ENCODE measurements at places on chromosomes 6 and 20. TPM values are rescaled to one million over a fixed set of nuclear protein-coding genes. Genes with fewer than 3 reads are reported as not detected.

GRCh38 chr6:31791324-31792089 lies 4.0 kb downstream of the VARS1 start:
- DNase-seq = no peak

DNA sequence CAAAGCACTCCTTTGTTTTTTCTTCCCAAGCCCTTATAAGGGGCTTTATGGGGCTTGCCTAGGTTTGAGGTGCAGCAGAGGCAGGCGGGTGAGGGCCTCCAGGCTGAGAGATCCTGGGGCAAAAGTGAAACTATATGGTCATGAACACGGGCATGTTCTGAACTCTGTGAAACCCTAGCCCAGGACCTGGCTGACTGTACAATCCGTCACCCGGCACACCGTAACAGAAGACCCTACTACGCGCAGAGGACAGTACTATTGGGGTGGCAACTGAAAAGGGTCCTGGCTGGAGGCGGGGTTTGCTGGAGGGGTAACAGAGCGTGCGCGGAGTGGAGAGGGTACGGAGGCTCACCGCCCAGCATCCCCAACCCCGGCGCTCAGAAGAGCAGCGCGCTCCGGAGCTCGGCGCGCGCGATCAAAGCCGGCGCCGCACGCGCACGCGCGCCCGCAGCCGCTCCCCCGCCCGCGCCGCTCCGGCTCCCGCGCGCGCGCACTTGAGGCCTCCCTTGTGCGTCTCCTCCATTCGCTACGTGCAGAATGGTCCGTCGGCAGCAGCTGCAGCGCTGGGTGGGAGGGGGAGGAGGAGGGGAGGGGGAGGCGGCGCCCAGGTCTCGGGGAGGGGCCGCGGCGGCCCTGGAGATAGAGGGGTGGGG lies 54.2 kb downstream of the MRPL14 start:
- DNase-seq = no peak

DNA sequence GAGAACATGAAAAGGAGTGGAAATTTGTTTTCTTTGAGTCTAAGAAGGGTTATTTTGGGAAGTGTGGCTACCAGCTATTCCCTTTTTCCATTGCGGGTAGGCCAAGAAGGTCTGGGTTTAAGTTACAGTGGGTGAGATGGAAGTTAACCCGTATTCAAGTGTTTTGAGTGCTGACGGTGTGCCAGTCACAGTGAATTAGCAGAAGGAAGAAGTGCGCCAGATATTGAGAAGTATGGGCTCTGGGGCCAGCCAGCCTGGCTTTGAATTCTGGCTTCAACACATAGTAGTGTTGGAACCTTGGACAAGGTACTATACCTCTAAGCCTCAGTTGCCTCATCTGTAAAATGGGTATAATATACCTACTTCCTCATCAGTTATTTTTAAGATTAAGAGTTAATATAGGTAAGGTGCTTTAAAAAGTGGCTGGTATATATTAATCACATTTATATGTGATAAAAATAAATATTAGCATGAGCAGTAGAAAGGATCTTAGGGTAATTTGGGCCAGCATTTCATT lies 16.3 kb downstream of the ZNF76 start:
- DNase-seq = no peak

DNA sequence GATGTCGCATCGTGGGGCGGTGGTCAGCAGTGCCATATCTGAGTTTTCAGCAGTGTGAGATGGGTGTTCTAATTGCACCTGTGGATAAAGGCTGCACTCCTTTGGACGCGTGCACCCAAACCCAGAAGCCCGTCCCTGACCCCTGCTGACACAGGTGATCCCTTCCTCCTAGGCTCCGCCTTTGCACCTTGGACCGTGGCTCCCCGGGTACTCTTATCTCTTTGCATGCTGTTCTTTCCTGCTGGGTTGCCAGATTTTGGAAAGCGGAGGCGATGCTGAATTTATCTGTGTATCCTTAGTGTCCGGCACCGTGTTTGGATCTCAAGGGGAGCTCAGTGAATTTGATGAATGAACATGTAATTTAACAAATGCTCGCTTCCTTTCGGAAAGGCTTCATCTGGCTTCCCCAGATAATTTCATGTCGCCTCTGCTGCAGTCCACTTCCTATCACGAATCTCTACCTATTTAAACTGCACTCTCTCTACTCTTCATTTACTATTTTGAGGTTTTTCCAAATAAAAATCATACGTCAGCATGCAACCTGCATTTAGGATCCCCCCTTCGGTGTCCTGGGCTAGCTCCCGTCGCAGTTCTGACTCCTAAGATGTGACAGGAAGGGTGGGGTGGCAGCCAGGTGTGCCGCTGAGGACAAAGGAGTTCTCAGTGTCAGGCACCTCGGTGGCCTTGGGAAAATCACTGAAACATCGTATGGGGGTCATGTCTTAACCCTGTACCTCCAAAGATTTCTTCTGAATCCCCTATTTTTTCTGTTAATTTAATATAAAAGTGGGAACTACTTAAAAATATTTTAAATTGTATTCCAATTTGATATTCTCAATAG lies 753 bp upstream of the PERP start:
- DNase-seq = no peak

DNA sequence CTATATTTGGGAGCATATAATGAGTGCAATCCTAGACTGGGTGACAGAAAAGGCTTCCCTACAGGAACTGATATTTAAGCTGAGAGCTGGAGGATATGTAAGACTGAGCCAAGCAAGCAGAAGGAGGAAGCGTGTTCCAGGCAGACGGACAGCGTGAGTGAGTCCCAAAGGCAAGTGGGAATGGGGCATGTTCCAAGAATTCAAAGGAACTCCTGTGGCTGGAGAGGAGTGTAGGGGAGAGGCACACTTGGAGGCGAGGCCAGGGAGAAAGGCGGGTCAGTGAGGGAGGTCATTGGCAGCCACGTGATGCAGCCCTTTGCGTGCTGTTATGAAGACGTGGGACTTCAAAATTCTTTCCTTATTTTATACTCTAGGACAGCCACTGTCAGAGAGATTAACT lies 27.9 kb upstream of the SGK1 start:
- DNase-seq = no peak

- no peak for DNase-seq
Observed at GRCh38 chr20:6940048-6940447, 172.6 kb downstream of the BMP2 start.

DNA sequence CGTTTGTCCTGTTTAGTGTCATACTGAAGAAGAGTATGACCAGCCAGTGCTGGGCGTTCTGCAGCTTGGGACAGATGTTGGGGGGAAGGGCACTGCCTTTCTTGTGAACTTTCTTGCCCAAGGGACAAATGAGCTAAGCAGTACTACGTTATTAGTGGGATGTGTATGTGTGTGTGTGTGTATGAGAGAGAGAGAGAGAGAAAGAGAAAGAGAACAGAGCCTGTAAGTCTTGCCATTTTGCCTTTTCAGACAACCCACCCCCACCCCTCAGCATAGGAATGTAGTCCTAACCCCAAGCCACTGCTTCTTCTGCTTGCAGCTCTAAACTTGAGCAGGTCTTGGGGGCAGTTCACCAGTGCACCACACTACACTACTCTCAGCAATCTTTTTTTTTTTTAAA lies 45.5 kb downstream of the E2F3 start:
- DNase-seq = no peak

DNA sequence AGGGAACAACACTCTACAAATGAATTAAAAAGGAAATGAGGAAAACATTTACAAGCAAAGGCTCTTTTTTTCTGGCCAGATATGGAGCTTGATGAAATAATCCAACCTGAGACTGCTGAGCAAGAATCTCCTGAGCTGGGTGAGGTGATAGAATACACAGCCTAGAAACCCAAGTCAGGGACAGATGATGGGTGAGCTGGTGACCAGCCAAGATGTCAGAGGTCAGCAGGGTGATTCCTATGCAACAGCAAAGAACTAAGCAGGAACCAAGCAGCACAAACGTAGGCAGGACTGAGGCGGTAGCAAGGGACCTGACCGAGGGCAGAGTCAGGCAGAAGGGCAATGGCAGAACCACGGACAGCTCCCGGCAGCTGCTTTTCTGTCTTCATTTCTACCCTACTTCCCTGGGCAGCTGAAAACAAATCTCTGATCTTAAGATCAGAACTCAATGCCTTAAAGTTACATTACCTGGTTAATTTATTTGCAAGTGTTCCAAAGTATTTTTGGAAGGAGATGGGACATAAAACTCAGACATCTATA lies 75.1 kb downstream of the CDC40 start:
- peak; percentile 28 for DNase-seq

DNA sequence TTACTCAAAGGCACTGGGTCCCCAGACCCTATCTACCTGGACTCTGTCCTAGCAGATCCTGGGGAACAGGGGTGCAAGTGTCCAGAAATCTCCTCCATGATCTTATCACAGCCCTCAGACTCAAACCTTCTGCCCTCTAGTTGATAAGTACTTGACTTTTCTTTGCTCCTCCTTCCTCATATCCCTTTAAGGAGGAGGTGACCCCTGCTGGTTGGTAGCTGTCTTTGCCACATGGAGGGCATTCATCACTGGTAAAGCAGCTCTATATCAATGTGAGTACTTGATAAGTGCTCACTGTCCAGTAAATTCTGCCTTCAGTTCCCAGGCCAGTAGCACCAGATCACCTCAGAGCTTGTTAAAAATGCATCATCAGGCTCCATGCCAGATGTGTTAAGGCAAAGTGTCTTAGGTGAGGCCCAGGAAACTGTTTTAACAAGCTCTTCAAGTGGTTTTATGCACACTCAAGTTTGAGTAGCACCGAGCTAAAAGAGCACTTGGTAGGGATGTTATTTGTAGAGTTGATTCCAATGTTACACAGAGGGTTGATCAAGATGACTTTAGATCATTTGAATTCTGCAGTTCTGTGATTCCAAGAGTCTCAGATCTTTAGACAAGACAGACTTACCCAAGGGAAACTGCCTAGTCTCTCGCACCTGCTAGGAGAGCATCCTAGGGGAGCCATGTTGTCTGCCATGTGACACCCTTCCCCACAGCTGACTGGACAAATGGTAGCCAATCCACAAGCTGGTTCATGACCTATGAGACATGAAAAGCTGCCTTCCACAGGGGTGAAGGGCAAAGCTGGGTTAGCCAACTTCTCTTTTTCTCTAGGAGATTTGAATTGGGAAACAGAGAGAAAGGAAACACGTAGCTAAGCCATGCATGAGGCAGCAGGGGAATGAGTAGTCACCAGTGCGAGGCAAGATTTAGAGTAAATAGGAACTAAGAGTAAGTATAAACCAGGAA lies 18.6 kb downstream of the TREML2 start:
- peak; percentile 36 for DNase-seq

Gene ASIP
- total RNA-seq = not detected

Gene HEY2
- not detected for total RNA-seq

Gene GNAS-AS1
- 1.8 TPM for total RNA-seq

Gene COL10A1
- total RNA-seq = not detected

Gene IFT52
- 43.6 TPM for total RNA-seq

Data from A172 (cell line).